Effector CD8-positive, alpha-beta T cell (primary cell): ENCODE measurements at places on chromosomes 6 and 20.

- no peak for DNase-seq
These were observed 89.5 kb downstream of the SNX5 start for GRCh38 chr20:17878912-17879602.

GRCh38 chr20:21391972-21392352, 5.4 kb downstream of the NKX2-4 start:
- DNase-seq: no peak

GRCh38 chr6:14380086-14380820, 262.7 kb downstream of the CD83 start:
- DNase-seq: no peak

- no peak for DNase-seq
These were observed 737.9 kb upstream of the SLC35B3 start for GRCh38 chr6:9173229-9173628.

- no peak for DNase-seq
These were observed 110.7 kb downstream of the ADTRP start for GRCh38 chr6:11667876-11668275.

DNA sequence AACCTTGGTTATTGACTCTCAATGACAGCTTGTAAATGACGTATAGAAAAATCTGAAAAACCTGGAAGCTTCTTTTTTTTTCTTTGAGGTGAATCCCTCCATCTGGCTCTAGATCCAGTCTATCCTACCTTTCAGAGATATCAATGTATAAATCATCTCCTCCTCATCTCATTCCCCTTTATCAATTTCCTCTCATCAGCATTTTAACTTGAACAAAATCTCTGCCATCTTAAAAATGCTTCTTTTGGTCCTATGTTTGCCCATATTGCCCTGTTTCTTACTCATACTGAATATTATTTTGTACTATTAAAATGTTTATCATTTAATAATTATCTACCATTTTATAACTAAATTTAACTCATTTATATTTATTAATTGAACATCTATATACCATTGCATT, 306.7 kb upstream of the TSHZ2 start:
- DNase-seq: no peak

DNA sequence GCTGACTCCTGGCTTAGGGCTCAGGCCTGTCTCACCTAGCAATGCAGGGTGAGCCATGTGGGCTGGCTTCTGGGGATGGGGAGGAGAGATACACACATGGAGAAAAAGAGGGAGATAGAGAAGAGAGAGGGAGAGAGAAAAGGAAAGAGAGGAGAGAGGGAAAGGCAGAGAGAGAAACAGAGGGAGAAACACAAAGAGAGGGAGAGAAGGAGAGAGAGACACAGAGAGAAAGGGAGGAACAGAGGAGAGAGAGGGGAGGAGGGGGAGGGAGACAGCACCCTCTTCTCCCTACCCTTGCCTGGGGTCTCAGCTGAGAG, 24.8 kb downstream of the NTSR1 start:
- DNase-seq: no peak

DNA sequence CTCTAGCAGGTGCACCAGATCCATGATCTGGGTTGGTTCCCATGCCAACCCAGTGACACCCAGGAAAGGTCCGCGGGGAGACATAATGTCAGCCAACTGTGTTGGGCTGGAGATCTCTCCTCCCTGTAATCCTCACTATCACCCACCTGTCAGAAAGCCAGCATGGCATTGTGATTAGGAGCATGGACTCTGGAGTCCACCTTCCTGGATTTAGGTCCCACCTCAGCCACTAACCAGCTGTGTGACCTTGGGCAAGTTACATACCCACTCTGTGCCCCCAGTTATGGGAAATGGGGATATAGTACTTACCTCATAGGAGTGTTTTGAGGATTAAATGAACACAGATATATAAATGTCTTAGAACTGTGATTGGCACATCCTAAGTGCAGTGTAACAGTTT, 97.9 kb downstream of the ZDHHC14 start:
- DNase-seq: no peak

- DNase-seq: no peak
These were observed 12.2 kb downstream of the CHRNA4 start for GRCh38 chr20:63348828-63349515.

- no peak for DNase-seq
These were observed 114.8 kb downstream of the PHF3 start for GRCh38 chr6:63750400-63750799.

DNA sequence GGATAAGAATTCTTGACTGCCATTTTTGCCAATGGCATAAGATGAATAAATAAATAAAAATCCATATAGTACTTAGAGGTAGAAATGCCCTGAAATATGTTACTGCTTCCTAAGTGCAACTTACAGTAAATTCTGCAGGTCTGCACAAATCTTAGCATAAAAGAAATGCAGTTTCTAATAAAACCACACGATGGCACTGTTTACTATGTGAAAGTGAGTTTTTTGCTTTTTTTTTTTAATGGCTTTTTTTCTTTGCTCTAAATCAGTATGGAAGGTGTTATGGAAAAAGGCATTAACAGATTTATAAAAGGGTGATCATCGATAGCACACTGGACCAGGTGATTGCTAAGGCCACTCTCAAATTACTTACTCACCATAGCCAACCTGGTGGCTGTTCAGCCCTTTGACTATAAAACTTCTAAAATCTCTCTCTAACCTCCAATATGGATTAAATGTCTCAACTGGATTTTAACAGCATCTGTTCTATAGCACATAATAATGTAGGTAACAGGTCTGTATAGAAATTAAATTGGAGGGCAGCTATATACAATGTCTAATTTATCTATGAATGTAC, 45.8 kb downstream of the AHI1 start:
- no peak for DNase-seq

DNA sequence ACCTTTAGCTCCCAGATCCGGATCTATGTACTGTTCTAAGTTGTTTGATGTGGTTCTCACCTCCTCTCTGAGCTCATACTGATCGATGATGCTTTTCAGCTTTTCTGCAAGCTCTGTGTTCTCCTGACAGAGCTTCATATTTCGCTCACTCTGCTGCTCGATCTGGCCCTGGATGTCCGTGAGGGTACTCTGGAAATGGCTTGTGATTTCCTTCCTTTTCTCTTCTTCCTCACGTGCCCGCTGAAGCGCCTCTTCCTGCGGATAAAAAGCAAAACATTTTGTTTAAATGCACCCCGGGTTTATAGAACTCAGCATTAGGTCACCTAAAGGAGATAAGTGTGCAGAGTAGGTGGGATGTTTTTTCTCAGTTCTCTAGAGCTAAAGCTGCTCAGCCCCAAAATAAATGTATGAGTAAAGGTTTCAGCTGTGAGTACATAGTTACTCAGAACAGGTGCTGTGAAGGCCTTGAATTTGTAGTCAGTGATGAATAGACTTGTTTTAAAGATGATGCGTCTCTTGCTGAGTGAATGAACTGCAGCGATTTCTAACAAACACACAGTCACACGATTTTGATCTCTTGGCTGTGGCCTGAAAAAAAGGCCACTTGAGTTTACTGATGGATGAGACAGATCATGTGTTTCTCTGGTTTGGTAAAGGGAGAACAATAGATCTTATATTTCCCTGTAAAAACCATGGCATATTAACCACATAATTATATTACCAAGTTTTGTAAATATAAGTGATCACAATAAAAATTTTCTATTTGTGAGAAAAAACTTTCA, 29.1 kb downstream of the TXLNB start:
- DNase-seq: no peak

DNA sequence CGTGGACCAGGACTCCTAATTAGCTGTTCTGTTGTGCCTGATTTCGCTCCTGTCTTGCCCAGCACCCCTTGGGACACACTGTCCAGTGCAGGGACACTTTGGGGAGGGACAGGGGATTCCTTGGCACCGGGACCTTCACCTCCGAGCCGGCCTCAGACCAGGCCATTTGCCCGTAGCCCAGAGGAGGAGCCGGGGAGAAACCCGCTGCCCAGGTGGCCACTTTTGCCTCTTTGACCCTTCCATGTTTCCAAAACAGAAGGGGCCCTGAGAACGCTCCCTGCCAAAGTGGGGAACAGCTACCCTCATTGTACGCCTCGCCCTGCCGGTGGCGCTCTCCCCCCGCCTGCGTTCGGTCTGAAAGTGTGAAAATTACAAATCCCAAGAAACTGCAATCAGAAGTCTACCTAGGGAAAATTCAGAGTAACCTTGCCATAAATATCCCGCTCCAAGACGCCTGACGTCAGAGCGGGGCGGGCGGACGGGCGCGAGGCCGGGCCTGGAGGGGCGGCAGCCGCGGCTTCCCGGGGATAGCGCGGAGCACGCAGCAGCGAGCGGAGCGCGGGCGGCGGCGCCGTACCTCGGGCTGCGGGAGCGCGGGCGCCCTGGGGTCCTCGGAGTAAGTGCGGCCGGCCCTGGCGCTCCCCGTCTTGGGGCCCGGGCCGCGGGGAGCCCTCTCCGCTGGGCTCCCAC, at the start of gene DAAM2:
Gene DAAM2, plus strand, starts transcription at position 527 of the 690 bp plus-strand sequence. CDS start 63,927 bp downstream, outside the sequence.
- no peak for DNase-seq

DNA sequence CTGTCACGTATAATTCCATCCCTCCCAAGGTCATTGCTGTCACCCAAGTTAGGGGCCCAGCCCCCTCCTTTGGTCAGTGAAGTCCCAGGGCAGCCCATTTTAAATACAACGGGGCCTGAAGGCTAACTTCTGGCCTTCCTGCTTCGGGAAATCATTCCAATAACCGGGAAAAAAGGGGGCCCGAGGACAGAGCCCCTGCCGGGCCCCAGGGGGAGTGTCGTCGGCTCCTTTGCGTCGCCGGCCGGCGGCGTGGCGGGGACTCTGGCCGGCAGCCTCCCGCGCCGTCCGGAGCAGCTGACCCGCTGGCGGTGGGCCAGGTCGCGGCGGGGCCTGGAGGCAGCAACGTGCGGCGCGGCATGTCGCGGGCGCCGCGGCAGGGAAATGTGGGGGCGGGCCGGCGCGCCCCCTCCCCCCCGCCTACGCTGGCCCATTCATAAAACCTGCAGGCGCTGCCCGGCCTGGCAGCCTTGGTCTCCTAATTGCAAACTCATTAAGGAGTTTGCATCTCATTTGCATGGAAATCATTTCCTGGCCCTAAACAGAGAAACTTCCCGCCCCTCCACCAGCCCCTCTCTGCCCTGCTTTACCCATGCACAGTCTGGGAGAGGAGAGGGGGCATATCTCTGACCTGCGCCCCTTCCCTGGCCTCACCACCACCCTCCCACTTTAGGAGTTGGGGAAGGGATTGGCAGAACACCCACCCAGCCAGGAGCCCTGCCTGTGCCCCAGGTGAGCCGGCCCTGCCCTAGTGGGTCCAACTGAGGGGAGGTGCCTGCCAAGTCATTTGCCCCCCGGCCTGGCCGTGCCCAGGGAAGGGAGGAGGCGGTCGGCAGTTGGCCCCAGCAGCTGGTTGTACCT, 50.7 kb downstream of the MRPL14 start:
- DNase-seq: no peak

- no peak for DNase-seq
These were observed 178.2 kb downstream of the SYNE1 start for GRCh38 chr6:152458648-152459644.

GRCh38 chr6:143940011-143940597, 68.0 kb downstream of the PLAGL1 start:
- peak; percentile 24 for DNase-seq

DNA sequence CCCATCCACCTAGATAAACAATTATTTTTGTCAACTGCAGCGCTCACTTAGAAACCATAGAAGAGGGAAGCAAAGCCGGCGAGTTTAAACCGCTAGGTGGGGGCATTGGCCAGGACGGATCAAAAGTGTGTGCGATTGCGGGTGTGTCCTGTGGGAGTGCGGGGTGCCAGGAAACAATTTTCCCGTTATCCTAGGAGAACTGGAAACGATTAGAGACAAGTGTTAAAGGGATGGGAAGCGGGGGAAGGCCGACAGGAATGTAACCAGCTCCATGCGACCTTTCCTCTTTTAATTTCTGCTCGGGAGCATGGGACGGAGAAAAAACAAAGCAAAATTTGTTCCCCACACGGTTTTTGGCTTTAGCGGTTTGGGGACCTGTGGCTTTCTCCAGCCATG, 2.8 kb upstream of the HTR1B start:
- no peak for DNase-seq

DNA sequence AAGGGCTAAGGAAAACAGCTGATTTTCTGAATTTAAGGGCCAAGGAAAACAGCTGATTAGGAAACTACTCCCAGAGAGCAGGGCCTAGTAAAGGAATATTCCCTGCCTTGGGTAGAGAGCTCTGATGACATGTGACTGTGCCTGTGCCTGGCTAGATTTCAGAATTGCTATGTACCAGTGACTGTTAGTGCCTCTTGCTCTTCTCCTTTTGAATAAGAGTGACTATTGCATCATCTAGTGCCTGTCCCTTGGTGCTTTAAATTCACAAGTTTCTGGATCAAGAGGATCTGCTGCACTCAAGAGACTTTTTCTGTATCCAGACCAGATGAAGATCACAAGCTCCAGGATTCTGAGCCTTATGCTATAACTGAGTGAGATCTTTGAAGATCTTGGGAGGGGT, 332.9 kb downstream of the KIF16B start:
- no peak for DNase-seq

GRCh38 chr20:55800552-55801245, 204.6 kb downstream of the CBLN4 start:
- no peak for DNase-seq

GRCh38 chr6:13488015-13488895, 855 bp upstream of the GFOD1 start:
- DNase-seq: no peak

- DNase-seq: no peak
These were observed 291.7 kb downstream of the SLC35F1 start for GRCh38 chr6:118198746-118199145.

DNA sequence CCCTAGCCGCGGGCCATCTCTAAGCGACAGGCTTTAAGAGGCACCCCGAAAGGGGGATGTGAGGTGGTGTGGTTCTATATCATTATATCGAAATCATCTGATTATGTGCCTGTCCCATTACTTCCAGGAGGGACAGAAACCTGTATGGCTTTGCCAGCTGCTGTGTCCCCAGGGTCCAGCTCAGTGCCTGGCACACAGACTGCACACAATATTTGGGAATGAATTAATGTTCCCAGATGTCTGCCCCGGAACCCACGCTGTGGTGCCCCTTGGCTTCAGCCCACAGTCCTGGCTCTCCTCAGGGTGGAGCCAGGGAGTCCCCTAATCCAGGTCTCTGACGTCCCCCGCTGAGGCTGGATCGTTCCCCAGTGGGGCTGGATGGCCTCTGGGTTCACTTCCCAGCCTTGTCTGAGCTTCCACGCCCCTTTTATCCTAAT, 8.9 kb upstream of the AHCY start:
- DNase-seq: no peak

- no peak for DNase-seq
These were observed 100.5 kb downstream of the CDH4 start for GRCh38 chr20:61352346-61353260.

DNA sequence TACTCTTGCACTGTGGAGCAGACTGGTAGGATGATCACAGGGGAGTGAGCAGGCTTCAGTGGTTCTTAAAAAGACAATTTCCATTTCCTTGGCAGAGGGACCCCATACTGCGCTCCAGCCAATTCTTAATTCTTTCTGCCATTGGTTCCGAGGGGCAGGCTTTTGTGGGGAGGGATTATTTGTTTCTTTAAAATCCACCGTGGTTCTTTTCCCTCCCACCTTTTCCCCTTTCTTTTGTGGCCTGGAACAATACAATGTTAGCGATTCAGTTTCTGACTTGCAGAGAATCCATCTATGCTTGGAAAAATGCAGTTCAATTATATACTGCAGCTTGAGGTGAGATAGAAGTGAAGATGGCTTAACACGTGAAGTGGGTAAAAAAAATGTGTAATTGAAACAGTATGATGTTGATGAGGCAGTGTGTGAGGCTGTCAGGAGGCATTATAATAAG, 379.0 kb upstream of the FLRT3 start:
- DNase-seq: no peak
